ENCODE measurements at places on chromosomes 12 and 14. TPM values are rescaled to one million over a fixed set of nuclear protein-coding genes. Genes with fewer than 3 reads are reported as not detected.

DNA sequence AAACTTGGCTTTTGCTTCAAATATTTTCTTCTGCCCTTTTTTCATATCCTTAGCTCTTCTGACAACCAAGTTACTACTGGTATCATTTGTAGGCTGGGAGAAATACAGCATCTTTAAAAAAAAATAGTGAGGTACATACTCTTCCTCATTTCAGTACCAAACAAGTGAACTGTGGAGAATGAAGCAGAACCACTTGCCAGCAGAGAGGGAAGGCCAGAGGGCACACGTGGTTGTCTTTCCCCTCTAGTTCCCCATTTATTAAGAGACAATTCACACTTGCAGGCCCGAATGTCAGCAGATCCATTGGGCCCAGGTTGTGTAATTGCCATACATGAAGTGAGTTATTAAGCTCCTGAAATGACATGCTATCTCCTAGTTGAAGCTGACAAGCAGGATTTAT is 3.2 kb downstream of the SUSD6 start:
- DNase-seq: no peak

Gene BRAP
- total RNA-seq: 17.9 TPM

DNA sequence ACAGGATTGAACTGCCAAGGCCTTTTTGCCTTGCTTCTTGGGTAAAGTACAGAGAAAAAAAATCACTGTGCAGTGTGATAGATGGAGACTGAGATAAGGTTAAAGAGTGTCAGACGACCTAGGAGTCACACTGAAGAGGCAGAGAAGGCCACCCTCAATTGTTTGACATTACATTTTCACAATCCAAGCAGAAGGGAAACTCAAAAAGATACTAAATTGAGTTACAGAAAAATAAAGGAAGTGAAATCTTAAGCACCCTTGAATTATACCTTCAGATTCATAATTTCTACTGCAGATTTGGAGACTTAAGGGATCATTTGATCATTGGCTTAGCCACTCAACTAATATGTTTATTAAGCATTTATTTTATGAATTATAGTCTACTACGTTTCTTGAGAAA is 97.1 kb downstream of the MYF5 start:
- DNase-seq: no peak

Gene VDR
- total RNA-seq: 3.4 TPM

Gene NOXRED1
- total RNA-seq: 3.5 TPM

GRCh38 chr12:47317175-47317915 is 237.6 kb upstream of the AMIGO2 start:
- no peak for DNase-seq
